Cerebellum (tissue), 4 donors: ENCODE measurements at places on chromosomes 13 and 19. TPM values are rescaled to one million over a fixed set of nuclear protein-coding genes. Genes with fewer than 3 reads are reported as not detected.

- DNase-seq, result no peak
Measured at GRCh38 chr19:13917888-13918406, 11.9 kb downstream of the CC2D1A start.

DNA sequence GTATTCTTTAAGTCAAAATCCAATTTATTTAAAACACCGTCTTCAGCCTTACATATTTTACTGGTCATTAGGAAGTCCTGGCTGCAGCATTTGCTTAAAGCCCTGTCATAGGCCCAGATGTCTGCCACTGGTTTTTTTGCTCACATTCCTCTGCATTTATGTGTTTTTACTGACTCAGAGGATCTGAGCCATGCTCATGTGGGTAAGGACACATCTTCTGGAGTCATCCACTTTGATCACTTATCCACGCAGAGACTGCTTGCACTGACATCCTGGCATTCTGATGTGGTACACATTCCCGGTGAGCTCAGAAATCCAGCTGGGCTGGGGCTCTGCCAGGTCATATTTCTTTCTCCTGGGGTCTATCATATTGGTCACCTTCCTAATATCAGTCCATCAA lies 531.7 kb upstream of the ARGLU1 start:
- no peak for DNase-seq

DNA sequence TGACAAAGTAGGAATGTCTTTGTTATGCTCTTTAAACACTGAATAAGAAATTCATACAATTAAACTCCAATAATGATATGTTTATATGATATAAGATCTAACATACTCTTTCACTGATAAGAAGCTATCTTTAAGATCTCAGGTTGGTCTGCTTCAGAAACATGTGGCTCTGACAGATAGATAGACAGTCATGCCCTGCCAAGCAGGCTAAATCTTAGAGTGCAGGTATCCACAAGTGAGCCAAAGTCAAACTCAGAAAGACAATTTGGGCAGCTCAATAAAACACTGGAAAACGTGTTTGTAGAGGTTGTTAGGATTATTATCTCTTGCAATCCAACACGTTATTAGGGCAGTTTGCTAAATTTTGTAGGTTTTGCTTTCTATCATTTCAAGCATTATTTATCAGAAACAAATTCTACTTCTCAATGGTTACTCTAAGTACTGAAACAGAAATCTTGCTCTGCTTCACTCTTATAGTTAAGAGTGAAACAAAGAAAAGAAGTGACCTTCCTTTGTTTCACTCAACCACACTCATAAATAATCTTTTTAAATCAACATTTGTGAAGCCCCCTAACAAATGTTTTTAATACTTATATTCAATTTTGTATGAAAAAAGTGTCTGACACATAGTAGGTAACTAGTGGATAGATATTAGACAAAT lies 1255.6 kb downstream of the DIAPH3 start:
- DNase-seq, result no peak

DNA sequence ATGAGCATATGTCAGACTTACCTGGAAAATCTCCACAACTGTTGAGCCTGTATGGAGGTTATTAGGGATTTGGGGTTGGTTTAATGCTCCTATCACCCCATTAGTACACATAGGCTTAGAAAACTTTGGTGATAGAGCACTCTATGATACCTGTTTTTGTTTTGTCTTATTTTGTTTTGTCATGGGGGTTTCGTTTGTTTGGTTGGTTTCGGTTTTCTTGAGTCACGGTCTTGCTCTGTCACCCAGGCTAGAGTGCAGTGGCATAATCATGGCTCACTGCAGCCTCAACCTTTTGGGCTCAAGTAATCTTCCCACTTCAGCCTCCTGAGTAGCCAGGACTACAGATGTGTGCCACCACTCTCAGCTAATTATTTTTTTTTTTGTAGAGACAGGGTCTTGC lies 70.0 kb downstream of the MZT1 start:
- no peak for DNase-seq

- no peak for DNase-seq
Measured at GRCh38 chr13:34143637-34144036, 325.7 kb downstream of the RFC3 start.

The PDE4C gene
- total RNA-seq, result 1.4 TPM

DNA sequence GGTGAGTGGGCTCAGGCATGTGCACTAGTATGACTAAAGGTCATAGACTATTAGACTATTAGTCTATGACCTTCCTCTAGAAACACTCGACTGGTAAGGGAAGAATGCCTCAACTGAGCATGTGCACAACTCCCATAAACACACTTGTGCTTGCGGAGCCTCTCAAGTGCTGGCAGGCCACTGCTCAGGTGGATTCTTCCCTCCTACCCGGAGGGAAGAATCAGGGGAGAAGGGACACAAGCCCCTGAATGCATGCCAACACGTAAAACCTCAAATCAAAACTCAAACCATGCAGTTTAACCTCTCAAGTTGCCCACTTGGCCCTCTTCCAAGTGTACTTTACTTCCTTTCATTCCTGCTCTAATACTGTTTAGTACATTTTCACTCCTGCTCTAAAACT lies 287.6 kb upstream of the SGCG start:
- DNase-seq, result no peak

- DNase-seq, result no peak
Measured at GRCh38 chr19:54387991-54388801, 23.5 kb upstream of the LAIR1 start.

GRCh38 chr13:40255551-40255950 lies 410.9 kb downstream of the FOXO1 start:
- no peak for DNase-seq

DNA sequence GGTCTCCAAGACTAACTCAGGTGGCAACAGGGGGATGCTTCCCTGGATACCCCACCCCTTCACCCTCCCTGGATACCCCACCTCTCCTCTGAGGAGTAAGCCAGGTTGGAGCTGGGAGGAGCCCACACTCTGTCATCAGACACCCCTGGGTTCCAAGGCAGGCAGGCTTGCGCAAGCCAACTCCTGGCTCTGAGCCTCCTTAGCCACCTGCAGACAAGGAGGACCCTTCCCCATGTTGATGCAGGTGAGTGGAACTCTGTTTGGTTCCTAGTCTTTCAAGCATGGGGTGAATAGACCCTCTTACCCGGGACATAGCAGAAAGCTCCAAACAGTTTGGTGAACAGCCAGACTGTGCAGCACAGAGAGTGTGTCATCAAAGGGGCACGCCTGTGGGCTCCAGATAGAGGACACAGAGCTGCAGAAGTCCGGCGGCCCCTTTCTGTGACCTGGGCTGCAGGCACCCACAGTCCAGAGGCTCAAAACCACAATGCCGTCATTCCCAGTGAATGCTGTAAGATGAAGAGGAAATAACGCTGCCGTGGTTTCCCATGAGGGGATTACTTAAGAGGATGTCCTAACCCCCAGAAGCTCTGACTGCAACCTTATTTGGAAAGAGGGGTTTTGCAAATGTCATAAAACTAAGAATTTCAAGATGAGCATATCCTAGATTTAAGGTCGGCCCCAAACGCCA lies 12.1 kb upstream of the HAS1 start:
- DNase-seq, result no peak

DNA sequence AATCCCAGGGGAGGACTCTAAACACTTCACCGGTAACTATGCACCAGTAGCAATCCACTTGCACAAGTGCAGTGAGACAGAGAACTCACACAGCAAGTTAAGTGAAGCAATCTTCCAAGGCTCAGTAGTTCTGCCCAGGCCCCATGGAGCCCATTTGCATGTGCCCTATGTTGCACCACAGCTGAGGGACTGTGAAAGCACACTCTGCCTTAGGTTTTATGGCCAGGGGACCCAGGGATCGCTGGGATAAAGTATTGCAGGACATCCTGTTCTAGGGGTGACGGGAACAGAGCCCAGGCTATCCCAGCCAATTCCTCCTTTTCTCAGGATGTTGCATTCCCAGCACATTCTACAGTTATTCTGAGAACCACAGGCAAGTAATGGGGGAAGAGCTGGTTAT lies 6.0 kb upstream of the AMER2 start:
- no peak for DNase-seq

DNA sequence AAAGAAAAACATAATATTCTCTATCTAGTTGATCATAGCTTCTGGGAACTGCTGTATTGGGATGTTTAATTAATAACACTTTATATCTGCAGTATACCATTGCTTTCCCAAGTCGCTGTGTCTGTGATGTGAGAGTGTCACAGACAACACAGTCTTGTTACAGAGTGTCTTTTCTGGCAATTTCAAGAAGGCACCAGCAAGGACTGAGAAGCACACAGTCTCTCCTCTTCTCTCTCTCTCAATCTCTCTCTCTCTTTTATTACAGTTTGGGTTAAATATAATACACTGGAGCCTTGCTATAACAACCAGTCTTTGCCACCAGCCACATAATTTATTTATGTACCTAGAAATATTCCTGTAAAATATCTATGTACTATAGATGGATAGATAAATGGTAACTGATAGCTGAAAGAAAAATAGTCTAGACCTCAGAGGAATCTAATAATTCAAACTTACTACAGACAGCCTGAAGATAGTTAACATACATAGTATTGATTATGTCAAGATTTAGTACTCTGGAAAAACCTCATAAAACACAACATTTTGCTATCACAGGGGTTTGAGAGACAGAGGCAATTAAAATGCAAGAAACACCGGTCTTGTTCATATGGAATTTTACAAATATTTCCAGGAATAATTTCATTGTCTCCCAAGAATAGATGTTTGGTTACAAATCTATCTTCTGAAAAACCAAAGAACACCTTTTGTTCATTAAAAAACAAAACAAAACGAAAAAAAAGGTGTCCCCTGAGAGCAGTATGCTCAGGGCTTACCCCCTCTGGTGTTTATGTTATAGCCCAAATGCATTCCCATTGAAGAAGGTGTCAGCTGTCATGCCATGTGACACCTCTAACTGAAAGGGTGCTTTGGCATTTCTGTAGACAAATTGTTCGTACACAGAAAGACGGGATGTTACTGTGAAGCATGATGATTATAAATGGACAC lies 507.8 kb downstream of the TBC1D4 start:
- no peak for DNase-seq

- DNase-seq, result no peak
Measured at GRCh38 chr19:15323496-15324235, 8.7 kb downstream of the BRD4 start.

- no peak for DNase-seq
Measured at GRCh38 chr13:65605396-65605795, 1624.7 kb downstream of the PCDH9 start.

GRCh38 chr19:913080-913748 lies at the start of gene R3HDM4:
Gene R3HDM4, minus strand, starts transcription at chr19:913219. Its CDS starts 62 bp downstream, at chr19:913157.
- peak; percentile 92 for DNase-seq

GRCh38 chr13:66503890-66504289 lies 726.2 kb downstream of the PCDH9 start:
- DNase-seq, result no peak

DNA sequence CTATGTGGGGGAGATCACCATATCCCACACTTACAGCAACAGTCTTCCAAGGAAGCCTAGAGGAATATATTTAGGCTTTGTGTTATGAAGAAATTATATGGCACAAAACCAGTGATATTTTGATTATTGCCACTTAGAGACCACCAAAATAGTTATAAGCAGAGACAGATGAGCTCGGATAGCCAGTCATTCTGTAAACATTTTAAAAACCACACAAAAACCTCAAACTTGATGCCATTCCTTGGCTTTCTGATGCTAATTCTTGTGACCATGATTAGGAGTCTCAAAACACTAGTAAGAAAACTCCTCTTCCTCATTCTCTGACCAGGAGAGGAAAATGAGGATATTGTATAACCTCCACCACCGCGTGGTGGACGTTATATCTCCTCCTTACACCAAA lies 496.4 kb downstream of the FOXO1 start:
- no peak for DNase-seq

The DZIP1 gene
- total RNA-seq, result 53.3 TPM
